Stimulated activated CD4-positive, alpha-beta T cell treated with anti-CD3 and anti-CD28 coated beads, Interleukin-12 subunit alpha, Interleukin-12 subunit beta, amount 100 ng/mL, for 4 hours (primary cell): ENCODE measurements at places on chromosomes 6 and 20.

DNA sequence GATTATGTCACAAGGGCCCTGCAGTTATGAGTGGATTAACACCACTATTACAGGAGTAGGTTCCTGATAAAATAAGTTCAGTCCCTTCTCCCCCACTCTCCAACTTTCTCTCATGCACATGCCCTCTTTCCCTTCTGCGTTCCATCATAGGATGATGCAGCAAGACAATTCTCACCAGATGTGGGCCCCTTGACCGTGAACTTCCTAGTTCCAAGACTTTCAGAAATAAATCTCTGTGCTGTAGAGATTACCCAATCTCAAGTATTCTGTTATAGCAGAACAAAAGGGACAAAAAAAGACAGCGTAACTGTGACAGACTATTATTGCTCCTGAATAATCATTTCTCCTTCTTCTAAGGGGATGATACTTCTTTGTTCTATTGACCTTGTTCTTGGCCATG is 33.8 kb upstream of the TMEM244 start:
- DNase-seq: no peak

GRCh38 chr6:149961728-149962425 is 1.9 kb upstream of the ULBP1 start:
- DNase-seq: peak; percentile 30

DNA sequence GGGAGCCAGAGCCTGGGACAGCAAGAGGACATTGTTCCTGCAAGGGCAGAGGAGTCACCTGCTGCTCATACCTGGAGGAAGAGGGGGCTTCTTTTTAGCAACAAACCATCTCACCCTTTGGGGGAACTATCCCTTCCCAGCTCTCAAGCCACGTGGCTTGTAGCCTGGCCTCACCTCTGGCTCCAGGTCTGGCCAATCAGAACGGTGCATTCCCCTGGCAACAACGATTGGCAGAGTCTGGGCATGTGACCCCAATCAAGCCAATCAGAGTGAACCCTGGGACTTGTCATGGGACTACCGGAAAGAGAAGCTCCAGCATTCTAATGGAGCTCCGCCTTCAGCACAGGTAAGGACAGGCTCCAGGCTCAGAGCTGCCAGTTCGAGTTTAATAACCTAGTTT is 33.6 kb downstream of the KCNB1 start:
- DNase-seq: no peak

GRCh38 chr20:58905236-58905635 is 52.7 kb downstream of the GNAS start:
- no peak for DNase-seq

DNA sequence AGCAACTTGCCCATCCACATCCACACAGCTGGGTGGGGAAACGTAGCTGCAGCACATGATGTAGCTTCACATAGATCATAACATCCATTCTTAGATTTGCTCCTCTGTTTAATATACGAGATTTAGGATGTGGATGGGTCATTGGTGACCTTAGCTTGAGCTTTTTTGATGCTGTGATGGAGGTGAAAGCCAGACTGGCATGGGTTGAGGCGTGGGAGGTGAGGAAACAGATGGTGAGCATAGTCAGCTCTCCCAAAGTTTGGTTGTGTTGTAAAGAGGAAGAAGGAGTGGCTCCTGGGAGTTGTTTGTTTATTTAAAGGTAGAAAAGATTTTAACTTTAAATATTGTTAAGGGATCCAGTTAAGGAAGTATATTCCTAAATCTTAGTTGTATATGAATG is 5.3 kb downstream of the ARFGEF2 start:
- DNase-seq: no peak

DNA sequence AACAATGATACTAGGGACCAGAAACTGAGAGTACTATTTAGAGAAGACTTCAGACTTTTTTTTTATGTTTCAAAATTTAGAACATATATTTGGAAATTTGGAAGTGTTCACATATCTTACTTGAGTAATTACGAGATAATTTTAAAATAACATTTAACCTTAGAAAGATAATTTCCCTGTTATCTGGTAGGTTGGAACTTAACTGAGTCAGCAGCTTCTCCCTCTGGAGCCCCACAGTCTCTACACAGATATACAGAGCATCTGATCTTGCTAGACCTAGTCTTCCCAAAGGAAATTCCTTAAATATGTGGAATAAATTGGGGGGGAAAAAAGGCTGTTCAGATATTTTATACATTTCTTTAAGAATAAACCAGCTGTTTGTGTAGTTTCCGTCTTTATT is 48.6 kb downstream of the TSPYL4 start:
- no peak for DNase-seq

DNA sequence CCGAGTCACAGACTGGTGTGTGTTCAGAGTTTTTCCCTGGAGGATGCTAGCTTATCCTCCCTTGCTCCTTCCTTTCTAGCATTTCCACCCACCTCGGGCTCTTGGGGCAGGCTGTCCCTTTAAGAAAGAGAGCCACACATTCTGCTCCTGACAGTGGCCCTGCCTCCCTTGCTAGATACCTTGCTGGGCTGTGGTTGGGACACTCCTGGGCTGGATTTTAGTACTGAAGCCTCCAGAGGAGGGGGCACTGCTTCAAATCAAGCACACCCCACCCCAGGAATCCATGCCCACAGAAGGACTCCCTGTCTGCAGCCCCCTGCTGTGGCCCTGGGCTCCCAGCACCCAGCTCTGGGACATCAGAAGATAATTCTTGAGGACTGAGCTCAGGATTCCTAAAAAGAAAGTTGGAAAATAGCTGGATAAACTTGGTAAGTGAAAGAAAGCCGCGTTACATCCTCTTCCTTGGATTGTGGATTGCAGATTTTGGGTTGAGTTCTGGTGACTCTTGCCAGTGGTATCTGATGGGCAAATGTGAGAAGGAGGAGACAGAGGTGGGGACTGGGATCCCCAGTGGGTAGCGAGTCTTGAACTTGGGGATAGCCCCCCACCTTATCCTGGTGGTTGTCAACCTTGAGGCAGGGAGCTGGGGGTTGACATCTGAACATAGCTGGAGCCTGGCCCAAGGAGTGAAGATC is 29.0 kb downstream of the DAAM2 start:
- no peak for DNase-seq

DNA sequence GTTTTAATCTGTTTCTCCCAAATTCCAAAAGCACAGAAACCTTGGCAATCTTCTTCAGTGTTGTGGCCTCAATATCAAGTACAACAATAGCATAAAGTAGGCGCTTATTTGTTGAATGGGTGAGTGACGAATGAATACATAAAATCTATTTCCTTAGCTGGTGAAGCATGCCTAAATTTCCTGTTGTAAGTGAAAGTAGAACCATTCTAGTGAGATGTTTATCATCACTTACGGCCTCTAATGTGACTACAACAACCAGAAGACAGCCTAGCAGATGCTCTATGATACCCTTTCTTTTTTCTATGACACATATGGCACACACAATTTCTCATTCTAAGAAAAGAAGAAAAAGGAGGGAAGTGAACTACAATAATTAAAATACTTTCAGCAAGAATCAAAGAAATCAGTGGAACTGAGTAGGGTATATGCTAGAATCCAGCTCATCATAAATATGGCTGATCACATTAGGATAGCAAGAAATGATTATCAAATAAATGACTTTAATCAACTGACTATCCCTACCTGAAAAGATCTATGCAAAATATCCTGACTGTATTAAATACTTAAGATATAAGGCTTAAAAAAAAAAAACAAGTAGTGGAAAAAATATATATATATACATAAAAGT is 67.4 kb downstream of the BTBD9 start:
- DNase-seq: no peak

- DNase-seq: no peak
Observed at GRCh38 chr6:139290787-139291311, 949 bp downstream of the TXLNB start.

- DNase-seq: no peak
Observed at GRCh38 chr6:135129136-135129856, 51.8 kb upstream of the MYB start.

DNA sequence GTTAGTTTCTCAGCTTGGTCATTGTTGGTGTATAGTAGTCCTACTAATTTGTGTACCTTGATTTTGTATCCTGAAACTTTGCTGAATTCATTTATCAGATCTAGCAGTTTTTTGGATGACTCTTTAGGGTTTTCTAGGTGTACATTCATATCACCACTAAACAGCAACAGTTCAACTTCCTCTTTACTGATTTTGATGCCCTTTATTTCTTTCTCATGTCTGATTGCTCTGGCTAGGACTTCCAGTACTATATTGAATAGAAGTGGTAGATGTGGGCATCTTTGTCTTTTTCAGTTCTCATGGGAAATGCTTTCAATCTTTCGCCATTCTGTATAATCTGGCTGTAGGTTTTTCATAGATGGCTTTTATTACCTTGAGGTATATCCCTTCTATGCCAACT is 61.3 kb upstream of the HEY2 start:
- no peak for DNase-seq

GRCh38 chr6:95017922-95018321 is 559.4 kb upstream of the MANEA start:
- DNase-seq: no peak

GRCh38 chr6:75488033-75488432 is 5.6 kb downstream of the FILIP1 start:
- DNase-seq: no peak

DNA sequence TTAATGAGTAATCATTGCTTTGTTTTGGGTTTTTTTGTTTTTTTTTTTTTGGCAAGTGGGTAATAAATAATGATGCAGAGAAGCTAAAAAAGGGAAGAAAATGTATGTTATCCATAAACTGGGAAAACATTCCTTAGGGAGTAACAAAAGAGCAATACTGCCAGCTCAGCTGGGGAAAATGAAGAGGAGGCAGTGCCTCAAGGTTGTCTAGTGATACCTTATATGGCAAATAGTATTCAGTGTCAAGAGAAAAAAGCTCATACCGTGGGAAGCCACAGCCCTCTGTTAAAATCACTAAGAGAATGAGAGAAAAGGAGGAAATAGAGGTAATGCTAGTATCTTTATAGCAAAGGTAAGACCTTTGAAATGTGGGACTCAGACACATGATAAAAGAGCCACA is 47.1 kb upstream of the SMLR1 start:
- DNase-seq: no peak

GRCh38 chr20:13174402-13174801 is 46.7 kb upstream of the ISM1 start:
- DNase-seq: no peak

DNA sequence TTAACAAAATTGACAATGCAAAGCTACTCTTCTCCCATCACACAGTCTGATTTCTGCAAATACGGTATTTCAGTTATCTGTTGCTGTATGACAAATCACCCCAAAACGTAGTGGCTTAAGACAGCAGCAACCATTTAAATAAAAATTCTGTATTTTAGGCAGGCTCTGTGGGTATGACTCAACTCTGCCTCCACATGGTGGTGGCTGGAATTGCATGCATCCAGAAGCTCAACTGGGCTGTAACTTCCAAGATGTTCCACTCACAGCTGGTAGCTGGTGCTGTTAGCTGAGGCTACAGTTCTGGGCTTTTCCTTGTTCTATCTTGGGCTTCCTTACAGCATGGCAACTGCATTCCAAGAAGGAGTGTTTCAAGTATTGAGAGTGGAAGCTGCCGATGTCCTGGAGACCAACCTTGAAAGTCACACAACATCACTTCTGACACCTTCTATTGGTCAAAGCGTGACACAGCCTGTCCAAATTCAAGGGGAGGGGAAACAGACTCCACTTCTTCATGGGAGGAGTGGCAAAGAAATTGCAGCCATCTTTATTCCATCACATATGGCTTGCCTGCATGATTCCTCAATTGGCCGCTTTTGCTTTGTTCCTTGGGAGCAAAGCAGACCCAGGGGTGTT is 39.7 kb upstream of the TULP1 start:
- DNase-seq: peak; percentile 57

- no peak for DNase-seq
Observed at GRCh38 chr6:46191961-46192360, 21.2 kb upstream of the ENPP5 start.

DNA sequence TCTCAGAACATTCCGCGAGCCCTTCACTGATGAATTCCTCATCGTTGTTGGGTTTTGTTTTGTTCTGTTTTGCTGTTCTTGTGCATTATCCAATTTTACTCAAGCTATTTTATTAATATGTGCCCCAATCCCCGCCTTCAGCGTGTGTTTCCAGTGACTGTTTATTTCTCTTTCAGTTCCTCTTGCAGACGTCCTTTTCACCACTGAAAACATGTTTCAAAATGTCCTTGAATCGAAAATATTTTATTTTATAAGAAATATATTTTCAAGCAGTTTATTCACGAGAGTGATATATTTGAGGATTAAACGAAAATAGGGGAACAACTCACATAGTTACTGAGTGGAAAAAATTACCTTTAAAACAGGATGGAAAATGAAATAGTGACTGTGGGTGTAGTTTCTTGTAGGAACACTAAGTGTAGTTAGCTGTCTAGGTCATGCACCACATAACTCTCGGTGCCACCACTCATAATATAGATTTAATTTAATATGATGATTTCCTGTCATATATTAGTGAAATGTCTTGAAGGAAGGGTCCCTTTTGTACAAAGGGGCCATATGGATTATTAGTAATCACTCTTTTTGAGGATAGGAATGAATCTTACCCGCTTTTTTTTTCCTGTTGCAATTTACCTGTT is 45.3 kb upstream of the HDDC2 start:
- DNase-seq: no peak

DNA sequence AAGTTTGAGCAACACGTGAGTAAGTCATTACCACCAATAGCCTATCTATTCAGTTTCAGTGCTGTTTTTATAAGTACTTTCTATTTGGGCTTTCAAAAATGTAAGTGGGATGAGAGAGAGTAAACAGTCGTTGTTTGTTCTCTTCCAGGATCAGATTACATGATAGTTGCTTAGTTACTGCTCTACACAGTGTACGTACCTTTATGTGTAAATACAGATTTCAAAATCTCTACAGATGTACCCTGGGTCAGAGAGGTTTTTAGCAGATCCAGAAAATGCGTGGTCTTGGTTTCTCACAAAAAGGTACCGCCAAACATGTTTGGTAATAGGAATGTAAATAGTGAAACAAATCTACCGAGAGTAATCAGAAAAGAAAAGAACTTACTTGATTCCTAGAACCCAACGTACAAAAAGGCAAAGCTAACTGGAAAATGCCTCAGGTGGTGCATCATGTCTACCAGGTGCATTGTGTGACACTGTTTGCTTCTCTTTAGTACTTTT is 421.1 kb downstream of the BCKDHB start:
- DNase-seq: no peak

- DNase-seq: no peak
Observed at GRCh38 chr20:14384416-14385175, 47.2 kb upstream of the FLRT3 start.

DNA sequence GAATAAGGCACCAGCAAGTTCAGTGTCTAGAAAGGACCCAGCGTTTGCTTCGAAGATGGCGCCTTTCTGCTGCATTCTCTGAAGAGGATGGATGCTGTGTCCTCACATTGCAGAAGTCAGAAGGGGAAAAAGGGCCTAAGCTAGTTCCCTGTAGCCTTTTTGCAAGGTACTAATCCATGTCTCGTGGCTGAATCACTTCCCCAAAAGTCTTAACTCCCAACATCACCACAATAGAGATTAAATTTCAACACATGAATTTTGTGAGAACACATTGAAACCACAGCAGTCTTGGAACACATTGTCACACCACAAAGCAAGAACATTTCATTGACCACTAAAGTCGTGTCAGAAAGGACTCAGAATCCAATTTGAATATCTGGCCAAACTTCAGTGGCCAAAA is 42.1 kb downstream of the KLHL31 start:
- no peak for DNase-seq
